ENCODE measurements at places on chromosomes 7 and 10.

DNA sequence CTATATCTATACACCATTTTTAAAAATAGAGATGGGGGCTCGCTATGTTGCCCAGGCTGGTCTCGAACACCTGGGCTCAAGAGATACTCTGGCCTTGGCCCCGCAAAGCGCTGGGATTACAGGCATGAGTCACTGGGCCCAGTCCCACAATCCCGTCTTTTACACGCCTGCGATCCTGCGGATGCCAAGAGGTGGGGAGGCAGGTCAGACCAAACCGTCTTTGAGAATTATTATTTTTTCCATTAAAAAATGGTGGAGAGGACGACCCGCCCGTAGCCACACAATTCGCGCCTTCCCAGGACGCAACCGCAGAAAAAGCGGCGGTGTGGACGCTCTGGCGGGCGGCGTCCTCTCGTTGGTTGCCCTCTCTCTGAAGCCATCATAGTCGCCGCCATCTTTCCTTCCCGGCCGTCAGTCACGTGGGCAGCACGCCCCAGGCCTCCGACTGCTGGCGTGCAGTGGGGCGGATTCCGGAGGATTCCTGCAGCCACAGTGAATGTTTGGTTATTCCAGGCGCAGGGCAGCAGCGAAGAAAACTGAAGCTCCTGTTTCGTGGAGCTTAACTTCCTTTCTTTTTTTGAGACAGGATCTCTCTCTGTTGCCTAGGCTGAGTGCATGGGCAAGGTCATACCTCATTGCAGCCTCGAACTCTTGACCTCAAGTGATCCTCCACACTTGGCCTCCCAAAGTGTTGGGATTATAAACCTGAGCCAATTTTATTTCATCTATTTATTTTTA lies 9.9 kb upstream of the EPHB4 start:
- DNase-seq: peak; percentile 70

- DNase-seq: no peak
These were observed 17.7 kb downstream of the FOXK1 start for GRCh38 chr7:4699841-4700240.

GRCh38 chr10:60644436-60645130 lies 133.7 kb upstream of the CDK1 start:
- no peak for DNase-seq

DNA sequence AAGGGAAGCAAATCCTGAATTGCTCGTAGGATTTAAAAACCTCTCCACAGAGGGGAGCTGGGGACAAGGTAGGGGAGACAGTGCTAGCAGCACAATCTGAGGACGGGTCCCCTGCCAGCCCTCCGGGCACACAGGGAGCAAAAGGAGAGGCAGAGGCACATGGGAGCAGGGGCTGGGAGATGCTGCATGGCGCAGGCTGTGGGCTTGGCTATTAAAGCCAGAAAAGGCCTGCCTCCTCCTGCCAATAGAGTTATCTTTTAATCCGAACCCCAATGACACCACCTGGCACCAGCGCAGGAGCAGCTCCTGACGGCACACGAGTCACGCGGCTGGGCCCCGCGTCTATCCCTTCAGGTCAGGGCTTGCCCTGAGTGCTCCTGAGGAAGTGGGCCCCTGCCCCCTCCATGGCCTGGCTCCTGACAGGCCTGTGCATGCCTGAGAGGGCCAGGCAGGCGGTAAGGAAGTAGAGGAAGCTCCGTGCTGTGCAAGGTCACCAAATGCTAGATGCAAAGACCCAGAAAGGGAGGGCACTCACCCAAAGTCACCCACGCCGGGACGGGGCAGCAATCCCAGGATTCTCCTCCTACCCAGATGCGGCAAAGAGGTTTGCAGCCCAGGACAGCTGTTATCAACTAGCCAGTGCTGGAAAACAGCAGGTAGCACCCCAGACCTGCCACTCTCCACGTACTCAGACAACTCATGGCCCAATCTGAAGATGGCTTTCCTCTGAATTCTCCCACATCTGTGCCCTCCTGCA lies 28.1 kb downstream of the DLG5 start:
- no peak for DNase-seq

GRCh38 chr10:103786020-103786419 lies 69.4 kb downstream of the SH3PXD2A start:
- DNase-seq: no peak

GRCh38 chr10:20303453-20304152 lies 487.4 kb downstream of the PLXDC2 start:
- DNase-seq: no peak

GRCh38 chr7:32289651-32290414 lies 200.3 kb downstream of the LSM5 start:
- DNase-seq: no peak

DNA sequence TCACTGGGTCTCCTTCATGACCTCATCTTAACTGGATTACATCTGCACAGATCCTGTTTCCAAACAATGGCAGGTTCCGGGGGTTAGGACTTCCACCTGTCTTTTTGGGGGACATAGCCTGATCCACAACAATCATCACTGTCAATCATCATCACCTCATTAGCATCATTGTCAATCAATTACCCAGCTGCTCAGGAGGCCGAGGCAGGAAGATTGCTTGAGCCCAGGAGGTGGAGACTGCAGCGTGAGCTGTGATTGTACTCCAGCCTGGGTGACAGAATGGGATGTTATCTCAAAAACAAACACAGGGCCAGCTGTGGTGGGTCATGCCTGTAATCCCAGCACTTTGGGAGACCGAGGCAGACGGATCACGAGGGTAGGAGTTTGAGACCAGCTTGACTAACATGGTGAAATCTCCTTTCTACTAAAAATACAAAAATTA lies 18.7 kb downstream of the AMZ1 start:
- no peak for DNase-seq

DNA sequence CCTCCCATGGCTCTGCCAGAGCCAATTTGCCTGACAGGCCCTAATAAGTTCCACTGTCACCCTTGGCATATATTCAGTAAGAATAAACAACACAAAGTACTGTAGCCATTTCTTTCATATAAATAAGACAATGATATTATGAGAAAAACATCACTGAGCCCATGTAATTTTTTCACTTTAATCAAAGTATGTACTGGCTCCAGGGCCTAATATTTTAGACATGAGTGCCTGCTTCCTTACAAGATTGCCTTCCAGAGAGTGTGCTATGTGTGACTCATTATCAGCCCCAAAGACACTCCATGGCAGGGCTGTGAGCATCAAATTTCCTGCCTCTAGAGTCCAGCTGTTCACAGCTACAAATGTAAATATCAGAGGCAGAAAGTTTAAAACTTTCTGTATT lies 297.6 kb downstream of the LHFPL3 start:
- DNase-seq: no peak

DNA sequence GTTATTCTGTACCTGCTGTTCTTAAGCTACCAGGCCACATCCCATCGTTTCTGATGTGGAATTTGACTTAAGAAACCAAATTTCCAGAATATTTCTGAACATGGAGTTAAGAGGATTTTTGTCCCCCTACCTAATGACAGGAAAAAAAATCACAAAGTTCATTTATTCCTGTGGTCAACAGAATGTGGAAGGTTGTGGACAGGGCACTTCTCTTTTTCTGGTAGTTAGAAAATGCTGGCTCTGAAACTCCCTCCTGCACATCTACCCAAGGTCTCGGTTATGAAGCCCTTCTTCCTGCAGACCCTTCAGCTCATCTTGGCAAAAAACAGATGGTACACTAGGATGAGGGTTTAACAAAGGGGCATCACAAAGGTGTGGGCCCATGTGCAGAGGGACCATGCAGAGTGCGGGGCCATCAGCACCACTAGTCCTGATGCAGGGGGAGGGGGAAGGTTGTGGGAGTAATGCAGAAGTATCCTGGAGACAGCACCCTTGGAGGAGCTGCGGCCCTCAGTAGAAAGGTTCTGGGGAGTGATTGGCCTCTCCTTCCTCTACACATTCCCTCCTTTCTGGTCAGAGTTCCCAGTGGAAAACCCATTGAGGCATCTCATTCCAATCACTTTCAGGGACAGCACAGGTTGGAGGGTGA lies 9.8 kb downstream of the ALOX5 start:
- DNase-seq: no peak

- DNase-seq: no peak
These were observed 30.8 kb downstream of the SLC16A9 start for GRCh38 chr10:59678884-59679301.

- no peak for DNase-seq
These were observed 14.7 kb downstream of the SRI start for GRCh38 chr7:88205179-88205578.

DNA sequence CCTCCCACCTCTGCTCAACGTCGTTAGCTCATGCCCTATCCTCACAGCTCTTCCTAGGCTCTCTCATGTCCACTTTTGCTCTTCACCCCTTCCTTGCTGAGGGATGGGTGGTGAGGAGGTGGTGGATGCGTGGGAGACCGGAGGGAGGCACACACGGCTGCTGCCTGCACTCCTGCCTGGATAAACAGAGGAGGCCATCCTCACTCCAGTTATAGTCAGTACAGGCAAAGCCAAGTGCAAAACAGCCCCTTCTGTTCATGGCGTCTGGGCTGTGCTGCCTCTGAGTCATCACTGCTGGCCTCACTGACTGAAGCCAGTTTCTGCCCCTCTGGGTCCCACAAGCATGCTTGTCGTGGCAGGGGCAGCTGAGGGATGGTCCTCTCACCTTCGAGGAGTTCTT lies 31.9 kb upstream of the LRRC4 start:
- DNase-seq: no peak

DNA sequence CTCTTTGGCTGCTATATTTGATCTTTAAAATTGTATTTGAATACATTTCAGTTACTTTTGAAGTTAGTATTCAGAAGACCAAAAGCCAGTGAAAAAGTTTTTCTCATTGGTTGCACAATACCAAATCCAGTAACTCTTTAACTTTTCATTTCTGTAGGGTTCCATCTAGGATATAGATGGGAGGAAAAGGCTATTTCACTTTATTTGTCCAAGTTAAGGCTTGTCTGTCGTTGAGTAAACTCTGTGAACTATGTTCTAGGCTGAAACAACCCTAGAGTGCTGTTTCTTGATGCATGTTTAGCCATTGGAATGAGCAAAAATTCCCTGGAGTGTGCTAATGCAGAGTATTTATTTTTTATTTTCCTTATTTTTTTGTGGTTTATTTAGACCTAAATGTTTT lies 834.7 kb upstream of the KCND2 start:
- no peak for DNase-seq

- no peak for DNase-seq
These were observed 521.2 kb downstream of the TCERG1L start for GRCh38 chr10:130790339-130790738.

Measured in omental fat pad (tissue), 4 donors.